NCI-H524 treated with DMSO at 0.1 percent for 48 hours (cell line): ENCODE measurements at places on chromosomes 2 and 18.

- no peak for DNase-seq
These were observed 150.9 kb downstream of the COL6A3 start for GRCh38 chr2:237262838-237263771.

GRCh38 chr2:33530690-33531548 is 54.5 kb downstream of the RASGRP3 start:
- DNase-seq, result no peak

DNA sequence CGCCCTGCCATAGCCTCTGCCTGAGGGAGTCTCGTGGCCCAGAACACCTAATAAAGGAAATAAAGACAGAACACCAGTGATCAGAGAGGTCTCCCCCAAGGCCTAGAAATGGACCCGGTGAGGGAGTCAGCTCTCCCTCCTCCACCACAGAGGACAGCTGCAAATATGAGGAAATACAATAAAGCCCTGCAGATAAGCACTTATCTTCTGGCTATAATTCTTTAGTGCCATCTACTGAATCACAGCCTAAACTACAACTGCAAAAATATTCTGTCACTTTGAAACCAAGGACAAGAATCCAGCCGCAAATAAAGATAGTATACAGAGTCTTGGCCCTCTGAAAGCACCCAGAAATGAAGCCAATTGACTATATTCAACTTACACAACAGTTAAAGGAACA is 42.4 kb upstream of the TACR1 start:
- DNase-seq, result no peak

DNA sequence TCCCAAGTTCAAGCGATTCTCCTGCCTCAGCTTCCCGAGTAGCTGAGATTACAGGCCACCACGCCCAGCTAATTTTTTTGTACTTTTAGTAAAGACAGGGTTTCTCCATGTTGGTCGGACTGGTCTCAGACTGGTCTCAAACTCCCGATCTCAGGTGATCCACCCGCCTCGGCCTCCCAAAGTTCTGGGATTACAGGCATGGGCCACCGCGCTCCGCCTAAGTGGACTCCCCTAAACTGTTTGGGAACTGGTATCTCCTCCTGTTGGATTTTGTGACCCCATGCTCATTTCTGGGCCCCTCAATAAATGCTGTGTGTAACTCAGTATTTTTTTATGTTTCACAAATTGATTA is 5.2 kb downstream of the SCTR start:
- no peak for DNase-seq

GRCh38 chr2:142992840-142993239 is 115.4 kb downstream of the KYNU start:
- DNase-seq, result no peak

DNA sequence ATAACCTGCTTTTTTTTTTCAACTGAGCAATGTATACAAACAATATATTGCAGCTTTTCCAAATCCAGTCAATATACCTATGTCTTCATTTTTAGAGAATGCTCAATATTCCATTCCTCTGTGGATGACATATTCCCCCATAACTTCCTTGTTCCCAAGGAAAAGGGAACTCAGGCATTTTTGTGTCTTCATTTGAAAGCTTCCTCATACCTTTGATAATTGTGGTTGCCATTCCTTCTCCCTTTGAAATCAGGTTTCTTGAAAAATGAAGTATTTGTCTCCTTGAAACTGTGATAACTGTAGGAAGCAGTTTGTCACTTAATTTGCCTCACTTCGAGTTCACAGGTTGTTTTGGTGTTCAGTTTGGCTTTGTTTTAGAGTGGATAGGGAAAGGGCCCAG is 13.5 kb downstream of the ELAC1 start:
- DNase-seq, result no peak

GRCh38 chr2:236249066-236249465 is 15.1 kb downstream of the ASB18 start:
- DNase-seq, result no peak

GRCh38 chr2:186544255-186544675 is 45.6 kb upstream of the ITGAV start:
- no peak for DNase-seq

GRCh38 chr2:51559026-51559425 is 527.1 kb upstream of the NRXN1 start:
- DNase-seq, result no peak

DNA sequence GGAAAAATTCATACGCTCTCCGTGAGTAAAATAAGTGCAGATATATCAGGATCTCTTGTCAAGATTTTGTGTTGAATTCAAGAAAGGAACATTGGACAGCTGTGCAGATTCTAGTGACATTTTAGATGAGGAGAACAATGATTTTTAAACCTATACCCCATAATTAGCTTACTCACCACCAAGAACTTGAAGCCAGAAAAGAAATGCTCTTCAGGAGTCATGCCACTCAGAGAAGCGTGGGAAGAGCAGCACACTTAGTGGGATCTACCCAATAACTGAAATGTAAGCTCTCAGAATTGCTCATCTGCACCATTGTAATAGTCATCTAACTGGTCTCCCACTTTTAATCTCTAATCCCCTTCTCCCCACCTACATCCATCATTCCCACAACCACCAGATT is 9.2 kb upstream of the ERMN start:
- DNase-seq, result no peak

DNA sequence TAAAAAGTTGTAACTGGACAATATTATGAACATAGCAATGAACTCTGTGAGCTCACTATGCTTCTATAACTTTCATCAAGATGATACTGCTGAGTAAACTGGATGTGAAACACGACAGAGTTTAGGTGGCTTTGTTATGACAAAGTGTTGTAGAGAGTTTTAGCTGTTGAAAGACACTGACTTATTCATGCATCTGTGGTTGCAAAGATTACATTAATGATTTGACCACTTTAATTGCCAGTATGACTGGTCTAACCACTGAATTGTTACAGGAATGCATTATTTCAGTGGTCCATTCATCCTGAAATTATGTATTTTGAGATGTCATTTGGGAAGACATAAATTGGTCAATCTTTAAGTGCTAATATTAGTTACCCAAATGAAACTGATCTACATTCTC is 117.9 kb downstream of the SPHKAP start:
- no peak for DNase-seq

DNA sequence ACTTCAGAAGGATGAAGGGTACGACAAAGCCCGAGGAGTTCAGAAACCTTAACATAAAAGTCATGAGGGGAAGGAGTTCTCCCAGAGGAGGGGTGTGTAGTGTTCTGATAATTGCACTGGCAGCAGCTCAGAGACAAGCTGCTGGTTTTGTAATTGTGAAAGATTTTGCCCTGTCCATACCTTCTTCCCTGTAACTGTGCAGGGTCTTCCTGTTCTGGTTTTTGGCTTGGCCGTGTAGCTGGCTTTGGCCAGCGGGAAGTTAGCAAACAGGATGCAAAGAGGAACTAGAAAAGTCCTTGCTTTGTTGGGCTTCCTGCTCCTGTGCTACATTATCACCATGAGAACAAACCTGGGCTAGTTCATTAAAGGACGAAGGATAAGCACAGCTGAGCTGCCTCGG is 160.8 kb downstream of the LPIN1 start:
- DNase-seq, result no peak

GRCh38 chr2:221443645-221444044 is 128.5 kb downstream of the EPHA4 start:
- DNase-seq, result no peak

DNA sequence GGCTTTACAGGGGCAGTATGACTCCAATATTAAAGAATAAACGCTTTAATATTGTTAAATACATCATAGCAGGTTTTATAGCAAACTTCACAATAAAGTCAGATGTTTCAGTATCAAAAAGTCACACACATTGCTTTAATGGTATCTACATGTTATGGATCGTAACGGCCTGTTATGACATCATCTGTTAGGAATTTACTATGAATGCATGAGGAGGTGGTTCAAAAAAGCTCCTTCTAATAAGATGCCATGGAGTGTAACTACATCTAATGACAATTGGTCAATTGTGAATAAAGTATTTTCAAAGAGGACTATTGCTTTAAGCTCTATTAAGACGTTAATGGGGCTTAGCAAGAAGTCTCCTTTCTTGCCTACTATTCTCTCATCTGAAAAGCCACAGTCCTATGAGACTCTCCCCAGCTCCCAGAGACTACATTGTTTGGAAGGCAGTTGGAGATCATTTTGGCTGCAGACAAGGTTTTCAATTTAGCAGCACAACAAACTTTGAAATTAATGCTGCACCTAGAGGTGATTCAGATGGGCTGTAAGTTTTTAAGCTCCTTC is 300.7 kb upstream of the MEIS1 start:
- no peak for DNase-seq
